ENCODE measurements at places on chromosomes 7 and 10.

DNA sequence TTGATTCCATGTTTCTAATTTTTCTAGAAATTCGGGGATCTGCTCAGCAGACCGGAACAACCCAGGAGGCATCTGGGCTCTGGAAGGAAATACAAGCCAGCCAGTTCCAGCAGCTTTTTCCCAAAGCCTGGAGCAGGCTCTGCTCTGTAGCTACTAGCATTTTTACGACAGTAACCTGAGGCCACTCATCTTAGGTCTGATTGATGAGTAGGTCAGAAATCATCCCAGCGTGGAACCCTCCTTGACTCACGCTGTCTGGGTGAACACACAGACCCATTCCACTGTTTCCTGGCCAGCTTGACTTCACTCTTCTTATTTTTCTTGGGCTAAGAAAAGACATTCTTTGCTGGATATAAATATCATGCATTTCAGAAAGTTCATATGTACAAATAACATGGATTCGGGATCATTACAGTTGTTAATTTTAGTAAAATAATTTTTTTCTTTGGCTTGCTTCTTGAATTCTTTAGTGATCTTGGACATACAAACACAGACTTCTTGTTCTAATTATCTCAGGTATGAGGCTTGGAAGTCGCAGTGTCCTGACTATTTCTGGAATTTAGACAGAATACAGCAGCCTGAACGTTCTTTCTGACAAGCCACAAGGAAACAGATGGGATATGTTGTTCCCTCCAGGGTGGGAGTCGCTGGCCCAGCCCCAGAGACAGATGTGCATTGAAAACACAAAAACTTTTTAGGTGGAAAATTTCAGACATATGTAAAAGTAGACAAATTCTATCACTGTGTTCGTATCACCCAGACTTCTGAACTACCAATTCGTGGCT is 54.6 kb upstream of the PITRM1 start:
- no peak for DNase-seq

DNA sequence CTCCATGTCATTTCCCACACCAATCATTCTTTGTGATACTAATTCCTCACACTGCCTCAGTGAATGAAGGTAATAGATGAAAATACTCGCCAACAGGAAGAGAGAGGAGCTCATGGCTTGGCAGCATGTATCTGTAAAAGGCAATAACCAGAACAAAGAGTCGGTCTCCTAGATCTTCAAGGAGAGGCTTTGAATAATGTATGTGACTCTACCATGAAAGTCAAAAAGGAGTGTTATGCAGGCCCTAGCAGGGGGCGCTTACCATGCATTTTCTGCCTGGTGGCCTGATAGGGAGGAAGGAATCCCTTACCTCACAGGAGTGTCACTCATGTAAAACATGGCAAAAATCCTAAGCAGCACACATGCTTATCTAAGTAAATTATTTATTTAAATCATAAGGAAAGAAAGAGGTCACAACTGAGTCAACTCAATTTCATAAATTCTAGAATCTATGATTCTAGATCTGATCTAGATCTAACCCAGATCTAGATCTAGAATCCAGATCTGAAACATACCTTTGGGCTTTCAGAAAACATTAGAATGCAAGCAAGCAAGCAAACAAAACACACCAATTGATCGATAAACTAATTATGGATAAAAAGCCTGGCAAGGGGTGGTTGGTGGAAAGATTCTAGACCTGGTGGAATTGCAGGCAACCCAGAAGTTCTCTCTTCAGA is 226.3 kb upstream of the KLF6 start:
- no peak for DNase-seq

- peak; percentile 43 for DNase-seq
These were observed 1.3 kb upstream of the ARID5B start for GRCh38 chr10:61899997-61900828.

GRCh38 chr10:78907551-78908211 is 161.1 kb upstream of the ZMIZ1 start:
- DNase-seq = no peak

DNA sequence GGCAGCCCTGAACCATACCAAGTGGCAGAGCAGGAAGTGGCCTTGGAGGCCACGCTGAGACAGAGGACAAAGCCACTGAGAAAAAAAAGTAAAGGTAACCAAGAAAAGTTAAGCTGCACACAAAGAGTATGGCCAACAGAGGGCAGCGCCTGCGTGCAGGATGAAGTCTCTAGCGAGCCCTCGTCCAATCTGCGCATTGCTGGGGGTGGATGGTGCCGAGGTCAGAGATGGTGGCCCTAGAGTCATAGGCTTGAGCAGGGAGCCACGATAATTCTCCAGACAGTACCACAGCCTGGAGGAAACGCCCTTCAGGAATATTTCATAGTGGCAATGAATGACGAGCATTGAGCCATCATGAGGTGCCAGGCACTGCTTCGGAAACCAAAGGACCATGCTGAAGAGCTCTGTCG is 9.7 kb downstream of the ATP6V0E2 start:
- no peak for DNase-seq

- no peak for DNase-seq
These were observed 88.6 kb downstream of the GPAM start for GRCh38 chr10:112094984-112095383.

GRCh38 chr7:53877688-53878087 is 664.5 kb upstream of the VSTM2A start:
- DNase-seq = no peak

- no peak for DNase-seq
These were observed 498.2 kb downstream of the PHTF2 start for GRCh38 chr7:78296644-78297371.

DNA sequence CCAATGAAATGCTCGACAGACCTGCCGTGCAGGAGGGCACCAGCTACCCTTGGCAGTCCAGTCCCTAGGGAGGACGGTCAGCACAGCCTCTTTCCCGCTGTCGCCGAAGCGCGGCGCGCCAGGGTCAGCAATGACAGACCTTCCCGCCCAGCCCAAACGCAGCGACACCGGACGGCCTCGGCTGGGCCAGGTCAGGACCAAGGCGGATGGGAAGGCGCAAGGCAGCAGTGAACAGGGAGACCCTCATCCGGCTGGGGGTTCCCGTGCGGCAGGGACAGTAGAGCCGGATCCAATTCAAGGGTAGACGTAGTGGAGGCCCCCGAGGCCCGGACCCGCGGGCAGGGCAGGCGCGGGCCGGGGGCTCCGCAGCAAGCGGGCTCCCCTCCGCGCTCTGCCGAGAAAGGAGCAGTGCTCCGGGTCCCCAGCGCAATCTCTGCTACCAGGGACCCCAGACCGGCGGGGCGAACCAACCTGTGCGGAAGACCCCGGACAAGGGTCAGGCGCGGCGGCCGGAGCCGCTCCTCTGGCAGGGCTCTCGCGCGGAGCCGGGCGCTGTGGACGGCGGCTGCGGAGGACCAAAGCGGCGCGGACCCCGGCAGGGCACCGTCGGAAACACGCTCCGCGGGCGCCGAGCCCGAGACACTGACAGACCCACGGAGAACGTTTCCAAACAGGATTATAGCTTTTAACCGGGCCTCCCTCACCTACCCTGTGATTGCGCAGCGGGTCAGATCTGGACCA is at the start of gene SEC31B:
Gene SEC31B (minus strand): TSS at position 551 of the 741 bp plus-strand sequence. CDS start 2,909 bp downstream, outside the sequence.
- DNase-seq = no peak

DNA sequence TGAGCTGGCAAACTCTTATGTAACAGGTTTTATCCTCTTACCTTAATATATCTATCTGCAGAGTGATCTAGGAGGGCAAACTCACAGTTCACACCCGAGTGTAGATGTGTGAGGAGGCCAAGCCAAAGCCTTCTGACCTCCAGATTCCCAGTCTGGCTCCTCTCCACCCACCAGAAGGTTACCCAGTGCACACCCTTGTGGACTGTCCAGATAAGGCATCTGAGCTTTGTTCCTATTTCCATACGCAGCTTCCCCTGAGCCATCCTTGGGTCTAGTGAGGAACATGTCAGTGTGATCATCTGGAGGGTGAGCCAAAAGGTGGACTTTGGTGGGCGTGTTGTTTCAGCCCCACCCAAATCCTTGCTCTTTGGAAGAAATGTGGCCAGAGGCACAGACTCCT is 203.0 kb upstream of the MEOX2 start:
- no peak for DNase-seq

GRCh38 chr7:2663121-2663886 is 24.7 kb upstream of the AMZ1 start:
- no peak for DNase-seq

DNA sequence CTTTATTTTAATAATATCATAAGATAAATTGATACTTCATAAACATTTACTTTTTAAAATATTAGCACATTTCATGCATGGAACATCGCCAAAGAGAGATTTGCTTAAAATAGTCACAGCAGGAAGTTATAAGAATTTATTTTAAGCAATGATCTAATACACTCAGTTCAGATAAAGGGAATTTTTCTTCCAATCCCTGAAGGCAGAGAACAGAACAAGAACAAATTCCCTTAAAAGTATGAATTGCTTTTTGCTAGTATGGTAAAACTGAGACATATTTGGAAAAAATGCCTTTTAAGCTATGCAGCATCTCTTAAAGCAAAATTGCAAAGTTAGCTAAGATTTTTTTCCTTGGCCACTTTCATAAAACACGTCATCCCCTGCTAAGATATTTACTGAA is 91.0 kb downstream of the SEMA3D start:
- no peak for DNase-seq

DNA sequence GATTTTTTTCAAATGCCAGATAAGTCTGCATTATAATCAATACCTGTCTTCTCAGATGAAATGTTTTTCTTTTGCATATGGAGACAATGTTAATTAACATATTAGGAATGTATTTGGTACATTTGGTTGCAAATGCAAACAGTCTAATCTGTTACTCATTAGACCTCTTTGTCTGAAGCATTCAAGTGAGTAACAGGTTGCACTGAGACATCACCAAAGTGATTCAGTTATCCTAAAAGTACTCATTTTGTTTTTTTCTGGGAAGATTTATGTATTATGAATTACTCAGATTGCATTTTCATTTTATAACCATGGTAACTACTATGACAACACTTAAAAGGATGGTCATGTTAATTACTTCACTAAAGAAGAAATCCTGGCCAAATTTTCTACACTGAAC is 513.6 kb downstream of the HTR7 start:
- no peak for DNase-seq

- DNase-seq = no peak
These were observed 346.9 kb downstream of the DNAJB6 start for GRCh38 chr7:157683747-157684156.

- no peak for DNase-seq
These were observed 507.4 kb downstream of the SORCS3 start for GRCh38 chr10:105148456-105148855.

DNA sequence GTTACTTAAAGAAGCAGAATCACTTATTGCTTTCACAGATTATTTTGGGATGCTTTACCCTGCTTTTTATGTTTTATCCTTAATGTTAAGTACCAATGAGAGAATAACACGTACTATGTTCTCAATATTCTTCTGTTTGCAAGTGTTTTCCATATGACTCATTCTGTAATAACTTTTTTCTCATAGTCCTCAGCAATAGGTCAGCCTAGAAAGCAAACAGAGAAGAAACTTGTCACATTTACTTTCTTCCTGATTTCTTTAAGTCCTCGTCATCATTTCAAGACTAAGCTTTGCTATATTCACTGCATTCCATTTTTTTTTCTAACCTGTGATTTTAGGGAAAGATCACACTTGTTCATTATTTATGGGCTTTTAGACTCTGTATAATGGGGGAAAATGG is 6.8 kb upstream of the AGR2 start:
- DNase-seq = no peak

DNA sequence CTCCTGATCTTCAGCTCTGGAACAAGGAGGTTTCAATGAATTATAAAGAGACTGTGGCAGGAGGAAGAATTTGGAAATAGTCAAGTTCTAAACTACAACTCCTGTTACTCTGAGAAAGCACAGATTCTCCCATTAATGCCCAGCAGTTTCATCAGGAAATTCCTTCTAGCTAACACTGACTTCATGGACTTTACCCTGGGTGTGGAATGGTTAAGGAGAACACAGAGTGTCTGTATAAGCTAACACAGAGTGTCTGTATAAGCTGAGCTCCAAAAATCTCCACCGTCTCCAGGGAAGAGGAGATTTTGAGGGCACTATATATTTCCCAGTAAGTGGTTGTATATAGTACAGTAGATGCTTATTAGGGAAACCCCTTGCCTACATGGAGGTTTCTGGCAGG is 675.5 kb downstream of the XPNPEP1 start:
- DNase-seq = no peak

- DNase-seq = no peak
These were observed 15.3 kb downstream of the PTTG1IP2 start for GRCh38 chr7:90484706-90485105.

DNA sequence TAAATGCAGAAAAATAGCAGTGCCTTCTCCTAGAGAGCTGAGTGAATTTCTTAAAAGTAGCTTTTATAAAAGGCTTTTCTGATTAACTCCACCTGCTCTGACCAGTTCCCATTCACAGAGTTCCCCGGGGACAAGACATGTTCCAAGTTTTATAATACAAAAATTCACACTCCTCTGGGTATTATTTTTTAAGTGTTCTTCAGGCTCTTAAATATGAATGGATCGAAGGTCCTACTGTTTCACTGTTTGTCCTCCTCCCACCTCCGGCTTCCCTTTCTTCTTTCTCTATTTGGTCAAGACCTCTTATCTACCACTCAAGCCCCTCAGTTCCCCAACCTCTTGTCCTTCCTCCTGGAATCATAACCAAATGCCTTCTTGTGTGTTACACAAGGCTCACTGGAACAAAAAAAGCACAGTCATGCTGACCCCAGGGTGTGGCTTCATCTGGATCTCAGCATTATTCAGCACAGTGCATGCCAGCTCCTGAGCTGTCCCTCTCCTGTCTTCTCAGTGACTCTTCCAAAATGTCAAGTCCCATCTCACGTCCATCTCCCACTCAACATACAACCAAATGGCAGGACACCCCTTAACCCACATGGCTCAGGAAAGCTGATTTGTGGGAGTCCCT is 222.4 kb downstream of the SORCS1 start:
- DNase-seq = no peak

DNA sequence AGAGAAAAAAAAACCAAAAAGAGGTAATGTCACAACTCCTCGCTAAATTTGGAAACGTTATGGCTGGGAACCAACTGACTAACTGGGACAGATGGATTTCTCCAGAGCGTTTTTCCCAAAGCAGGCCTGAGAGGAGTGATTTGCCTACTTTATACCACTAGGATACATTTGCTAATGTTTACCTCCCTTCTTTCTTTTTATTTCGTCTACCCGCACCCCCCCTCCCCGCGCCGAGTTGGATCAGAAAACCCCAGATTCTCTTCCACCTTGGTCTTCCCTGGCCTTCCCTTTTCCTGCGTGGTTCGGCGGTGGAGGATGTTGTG is 7.2 kb downstream of the CPA2 start:
- DNase-seq = no peak

GRCh38 chr7:69765879-69766278 is 167.6 kb downstream of the AUTS2 start:
- no peak for DNase-seq

- DNase-seq = no peak
These were observed 31.6 kb downstream of the IL15RA start for GRCh38 chr10:5945561-5946418.

DNA sequence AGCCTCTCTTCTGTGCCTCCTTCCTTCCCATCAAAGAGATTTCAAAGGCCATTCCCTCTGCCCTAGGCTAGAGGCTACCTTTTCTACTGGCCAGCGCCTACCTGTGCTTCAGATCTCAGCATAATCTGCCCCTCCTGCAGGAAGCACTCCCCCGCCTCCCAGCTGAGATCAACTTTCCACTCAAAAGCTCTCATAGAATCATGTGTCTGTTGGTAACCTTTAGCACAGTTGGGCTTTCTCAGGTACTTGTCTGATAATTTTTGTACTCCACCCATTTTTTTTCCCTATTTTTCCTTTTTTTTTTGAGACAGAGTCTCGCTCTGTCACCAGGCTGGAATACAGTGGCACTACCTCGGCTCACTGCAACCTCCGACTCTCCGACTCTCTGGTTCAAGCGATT is 231.0 kb upstream of the PRSS58 start:
- DNase-seq = no peak

Data from T follicular helper cell (primary cell).